ENCODE measurements at places on chromosomes 13 and 19. TPM values are rescaled to one million over a fixed set of nuclear protein-coding genes. Genes with fewer than 3 reads are reported as not detected.

Gene ERICH4
- not detected for total RNA-seq

Gene ZNF497
- 0.58 TPM for total RNA-seq

Gene KASH5
- total RNA-seq: not detected

Gene ZNF320
- total RNA-seq: 13.7 TPM

Gene DIRAS1
- total RNA-seq: 3.1 TPM

Gene KLF2
- 5.9 TPM for total RNA-seq

Gene RNF126
- 86.3 TPM for total RNA-seq

Gene GET3
- 65.0 TPM for total RNA-seq

Gene PRR36
- total RNA-seq: not detected

Gene MKNK2
- total RNA-seq: 113 TPM

Gene FCGBP
- 0.12 TPM for total RNA-seq

Gene SIGLEC10
- not detected for total RNA-seq

Gene TMEM91
- 9.4 TPM for total RNA-seq

Gene PLPPR2
- total RNA-seq: 39.3 TPM

Gene ANGPTL4
- total RNA-seq: 124 TPM
